Activated CD4-positive, alpha-beta T cell treated with anti-CD3 and anti-CD28 coated beads, Interleukin-2, amount 10 ng/mL, durations not matched to agents 24 days and 14 days (primary cell): ENCODE measurements at places on chromosomes 1 and 21. TPM values are rescaled to one million over a fixed set of nuclear protein-coding genes. Genes with fewer than 3 reads are reported as not detected.

DNA sequence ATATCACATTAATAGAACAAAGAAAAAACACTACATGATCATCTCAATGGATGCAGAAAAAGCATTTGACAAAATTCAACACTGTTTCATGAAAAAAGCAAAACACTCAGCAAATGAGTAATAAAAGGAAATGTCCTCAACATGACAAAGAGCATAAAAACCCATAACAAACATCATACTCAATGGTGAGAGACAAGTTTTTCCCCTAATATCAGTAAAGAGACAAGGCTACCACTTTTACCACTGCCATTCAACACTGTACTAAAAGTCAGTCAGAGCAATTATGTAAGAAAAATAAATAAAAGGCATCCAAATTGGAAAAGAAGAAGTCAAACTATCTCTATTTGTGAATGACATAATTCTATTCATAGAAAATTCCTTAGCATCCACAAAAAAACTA lies 64.3 kb downstream of the ZNF644 start:
- H3K27ac ChIP-seq: no peak overlapping the region
- peaks cover 41% of the 10 kb centered on the region for H3K36me3 ChIP-seq
- H3K4me1 ChIP-seq: peaks cover 24% of the 10 kb centered on the region
- DNase-seq: no peak
- no peaks in the 10 kb centered on the region for H3K27me3 ChIP-seq

DNA sequence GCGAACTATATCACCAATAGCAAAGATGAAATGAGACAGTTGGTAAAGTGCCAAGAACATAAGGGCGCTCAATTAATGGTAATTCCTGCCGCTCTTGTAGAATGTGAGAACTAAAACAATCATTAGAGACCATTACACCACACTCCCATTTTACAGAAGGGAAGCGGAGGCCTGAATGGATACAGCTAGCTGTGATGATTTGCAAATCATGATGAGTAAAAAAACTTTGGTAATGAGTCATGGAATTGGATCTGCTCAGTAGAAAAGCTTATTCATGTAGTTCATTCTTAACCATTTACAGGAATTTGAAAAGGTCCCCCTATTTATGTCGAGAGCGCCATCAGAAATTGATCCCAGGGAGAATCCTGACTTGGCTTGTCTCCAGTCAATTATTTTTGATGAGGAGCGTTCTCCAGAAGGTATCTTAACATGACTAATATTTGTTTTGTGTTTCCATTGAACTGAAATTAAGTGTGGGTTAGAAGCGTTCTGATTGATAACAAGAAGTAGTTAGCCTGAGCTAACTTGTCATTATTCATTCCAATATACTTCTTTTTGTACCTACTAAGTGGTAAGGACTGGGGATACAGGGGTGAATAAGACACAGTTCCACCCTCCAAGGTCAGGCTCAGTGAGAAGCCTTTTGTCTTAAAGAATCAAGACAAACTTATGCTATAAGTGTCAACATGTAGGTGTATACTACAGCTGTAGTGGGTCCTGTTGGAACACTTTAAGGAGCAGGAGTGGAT lies 812 bp downstream of the TTC4 start:
- H3K4me1 ChIP-seq: peaks cover 23% of the 10 kb centered on the region
- H3K27me3 ChIP-seq: peaks cover 5% of the 10 kb centered on the region
- peak overlapping the region; percentile 96 for H3K4me3 ChIP-seq

GRCh38 chr1:2927393-2928360 lies 93.6 kb upstream of the ACTRT2 start:
- H3K36me3 ChIP-seq: no peaks in the 10 kb centered on the region
- no peaks in the 10 kb centered on the region for H3K4me1 ChIP-seq
- no peaks in the 10 kb centered on the region for H3K27me3 ChIP-seq

GRCh38 chr1:85566890-85567289 lies 13.7 kb upstream of the CCN1 start:
- H3K27ac ChIP-seq: no peak overlapping the region
- no peak for DNase-seq
- no peak overlapping the region for H3K4me3 ChIP-seq
- H3K27me3 ChIP-seq: peaks cover 17% of the 10 kb centered on the region
- no peaks in the 10 kb centered on the region for H3K36me3 ChIP-seq

- H3K4me3 ChIP-seq: no peak overlapping the region
- no peak for DNase-seq
- no peaks in the 10 kb centered on the region for H3K4me1 ChIP-seq
- H3K27ac ChIP-seq: no peak overlapping the region
Measured at GRCh38 chr1:204042516-204042915, 30.4 kb upstream of the SOX13 start.

GRCh38 chr1:21761052-21761451 lies 21.9 kb downstream of the USP48 start:
- DNase-seq: no peak
- peaks cover 6% of the 10 kb centered on the region for H3K36me3 ChIP-seq
- no peak overlapping the region for H3K4me3 ChIP-seq
- H3K4me1 ChIP-seq: peaks cover 30% of the 10 kb centered on the region
- no peaks in the 10 kb centered on the region for H3K27me3 ChIP-seq
- no peak overlapping the region for H3K27ac ChIP-seq

The FCRL5 gene
- not detected in 2 replicates for total RNA-seq

The RIMS3 gene
- 2.0 and 2.4 TPM in 2 replicates for total RNA-seq

The TMPRSS15 gene
- total RNA-seq: not detected in 2 replicates

The PTGFR gene
- total RNA-seq: not detected in 2 replicates

The GBP7 gene
- total RNA-seq: not detected in 2 replicates
